ENCODE measurements at places on chromosomes 7 and 10. TPM values are rescaled to one million over a fixed set of nuclear protein-coding genes. Genes with fewer than 3 reads are reported as not detected.

PPP1R17 gene
- not detected for polyA plus RNA-seq

CFAP58 gene
- polyA plus RNA-seq = not detected

AGBL3 gene
- 0.42 TPM for polyA plus RNA-seq

IGF2BP3 gene
- polyA plus RNA-seq = not detected

PDE6C gene
- not detected for polyA plus RNA-seq

CALCR gene
- polyA plus RNA-seq = not detected

DLG5 gene
- not detected for polyA plus RNA-seq

CPN1 gene
- polyA plus RNA-seq = not detected

HSPA12A gene
- not detected for polyA plus RNA-seq

OGDHL gene
- not detected for polyA plus RNA-seq

FAM241B gene
- 17.3 TPM for polyA plus RNA-seq
